ENCODE measurements at places on chromosomes 4 and X.

- DNase-seq = no peak
Measured at GRCh38 chrX:17047224-17047623, 100.8 kb downstream of the REPS2 start.

GRCh38 chr4:69909195-69909594 lies 21.7 kb upstream of the CSN1S1 start:
- no peak for DNase-seq

DNA sequence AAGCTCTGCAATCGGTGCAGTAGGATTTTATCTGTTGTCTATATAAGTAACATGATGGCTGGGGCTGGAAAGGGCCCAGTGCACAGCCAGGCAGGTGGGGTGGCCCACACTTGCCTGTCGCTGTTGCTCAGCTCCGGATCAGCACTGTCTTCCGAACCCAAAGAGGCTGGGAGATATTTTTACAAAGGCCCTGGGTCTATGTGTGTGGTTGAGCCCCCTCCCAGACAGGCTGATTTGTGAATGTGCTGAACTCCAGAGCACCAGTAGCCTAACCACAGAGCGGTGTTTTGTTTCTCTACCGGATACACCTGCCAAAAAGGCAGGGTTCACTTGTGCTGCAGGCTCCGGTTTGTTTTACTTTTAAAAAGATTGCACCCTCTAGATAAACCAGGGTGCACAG lies 33.5 kb upstream of the CHRNA9 start:
- DNase-seq = peak; percentile 92

DNA sequence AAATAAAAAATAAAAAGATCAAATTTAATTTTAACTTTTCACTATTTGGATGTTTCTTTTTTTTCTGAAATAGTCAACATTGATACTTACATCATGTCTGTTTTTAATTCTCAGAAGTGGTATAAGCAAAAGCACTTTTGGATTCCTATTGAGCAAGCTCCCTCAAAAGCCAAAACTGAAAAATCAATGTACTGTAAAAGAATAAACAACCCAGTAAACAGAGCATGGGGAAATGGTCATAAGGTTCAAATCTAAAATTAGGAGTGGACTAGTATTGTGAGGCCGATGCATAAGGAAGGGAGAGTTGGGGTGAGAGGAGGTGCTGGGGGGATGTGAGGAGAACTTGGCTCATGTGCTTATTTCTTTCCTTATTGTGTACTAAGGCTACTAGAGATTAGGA lies 37.9 kb downstream of the NUDT6 start:
- no peak for DNase-seq

DNA sequence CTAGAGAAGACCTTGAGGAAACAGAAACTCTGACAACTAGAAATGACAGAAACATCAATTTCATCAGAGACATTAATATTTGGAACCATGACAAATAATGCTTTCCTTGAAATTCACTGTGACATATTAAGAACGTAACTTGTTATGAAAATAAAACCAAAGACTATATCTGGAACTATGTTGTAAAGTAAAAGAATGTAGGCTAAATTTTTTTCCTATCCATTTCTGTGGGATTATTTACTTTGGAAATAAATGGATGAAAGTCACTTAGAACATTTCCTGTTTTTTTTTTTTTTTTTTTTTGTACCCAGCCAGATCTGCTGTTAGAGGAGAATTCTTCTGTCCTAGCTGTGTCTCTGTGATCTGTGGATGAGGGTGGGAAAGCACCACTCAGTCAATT lies 255.9 kb downstream of the SPRY1 start:
- no peak for DNase-seq

DNA sequence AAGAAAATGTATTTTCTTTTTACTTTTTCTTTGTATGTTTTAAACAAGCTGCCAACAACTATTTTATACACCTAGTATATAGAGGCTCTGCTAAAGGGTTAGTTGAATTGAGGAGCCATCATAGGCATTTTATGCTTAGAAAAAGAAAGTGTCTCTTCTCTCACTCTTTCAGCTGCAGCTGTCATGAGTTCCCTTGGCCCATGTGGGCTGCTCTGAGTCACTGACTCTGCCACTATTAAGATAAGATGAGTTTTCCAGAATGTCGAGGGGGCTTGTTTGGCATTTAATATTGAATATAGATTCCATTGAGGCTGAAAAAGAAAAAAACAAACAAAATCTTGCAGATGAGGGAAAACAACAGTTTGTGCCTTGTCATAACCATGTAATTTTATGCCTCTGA lies 126.0 kb upstream of the PAQR3 start:
- no peak for DNase-seq

GRCh38 chr4:9969526-9970398 lies 51.5 kb downstream of the SLC2A9 start:
- DNase-seq = no peak

- no peak for DNase-seq
Measured at GRCh38 chr4:117770269-117771102, 263.8 kb upstream of the NDST3 start.

DNA sequence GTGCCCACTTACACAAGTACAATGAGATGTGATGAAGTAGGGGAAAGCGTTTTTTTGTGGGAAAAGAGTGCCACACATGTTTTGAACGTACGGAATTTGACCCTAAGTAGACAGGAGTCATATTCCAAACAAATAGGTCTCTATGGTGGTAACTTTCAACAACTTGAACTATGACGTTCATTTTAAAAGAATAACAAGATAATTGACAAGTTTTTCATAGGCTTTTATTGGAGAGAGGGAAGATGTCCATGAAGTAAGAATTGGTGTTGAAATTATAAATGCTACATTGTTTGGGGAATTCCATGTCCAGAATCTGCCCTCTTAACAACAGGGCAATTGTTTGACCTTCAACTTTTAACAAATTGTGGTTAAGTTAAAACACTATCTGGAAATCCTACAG lies 126.5 kb downstream of the GASK1B start:
- DNase-seq = no peak

DNA sequence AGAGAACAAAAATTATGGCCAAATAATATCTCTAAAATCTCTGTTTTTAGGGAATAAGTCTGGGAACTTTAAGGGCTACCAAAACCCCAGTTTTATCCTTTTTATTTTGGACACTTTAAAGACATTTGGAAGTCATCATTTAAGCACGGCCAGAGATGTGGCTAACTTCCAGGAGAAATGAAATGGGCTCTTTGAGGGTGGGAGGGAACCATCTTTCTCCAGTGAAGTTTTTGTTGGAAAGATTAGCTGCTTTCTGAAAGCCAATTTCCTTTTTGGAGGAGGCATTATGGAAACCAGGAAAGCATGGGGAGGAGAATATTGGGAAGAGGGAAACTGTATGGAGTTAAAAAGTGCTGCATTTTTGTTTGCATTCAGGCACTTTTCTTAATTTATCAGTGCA lies 4.8 kb downstream of the VSIG1 start:
- no peak for DNase-seq
